Brain microvascular endothelial cell (primary cell): ENCODE measurements at places on chromosomes 11 and 22.

DNA sequence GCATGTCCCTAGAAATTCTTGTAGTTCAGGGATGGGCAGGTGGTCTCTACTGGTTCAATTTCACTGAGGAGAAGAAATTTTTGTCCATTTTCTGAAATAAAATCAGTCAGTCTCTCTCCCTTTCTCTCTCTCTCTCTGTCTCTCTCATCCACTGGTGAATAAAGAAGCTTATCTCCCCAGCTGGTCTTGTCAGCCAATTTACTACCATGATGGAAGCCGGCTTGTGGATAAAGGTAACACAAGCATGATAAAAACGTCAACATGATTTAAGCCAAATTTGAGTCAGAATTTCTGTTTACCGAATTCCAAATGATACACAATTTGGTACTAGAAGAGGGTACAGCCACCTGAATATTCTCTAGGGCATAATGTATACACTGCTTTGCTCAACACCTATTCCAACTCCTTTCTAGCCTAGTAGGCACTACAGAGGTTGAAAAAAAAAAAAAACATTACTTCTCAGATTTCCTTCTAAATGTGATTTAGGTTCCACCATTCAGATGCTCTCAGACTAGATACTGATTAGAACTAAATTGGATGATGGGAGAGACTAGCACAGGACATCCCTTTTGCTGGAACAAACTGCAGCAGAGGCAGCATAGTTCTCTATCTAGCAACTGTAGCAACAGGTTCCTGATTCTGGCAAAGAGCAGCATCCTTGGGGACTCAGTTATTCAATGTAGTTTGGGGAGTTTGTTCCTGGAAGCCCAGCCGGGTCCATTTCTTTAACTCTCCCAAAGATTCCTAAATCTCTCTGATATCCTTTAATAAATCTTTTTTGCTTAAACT, 18.8 kb downstream of the PAK1 start:
- DNase-seq = no peak

DNA sequence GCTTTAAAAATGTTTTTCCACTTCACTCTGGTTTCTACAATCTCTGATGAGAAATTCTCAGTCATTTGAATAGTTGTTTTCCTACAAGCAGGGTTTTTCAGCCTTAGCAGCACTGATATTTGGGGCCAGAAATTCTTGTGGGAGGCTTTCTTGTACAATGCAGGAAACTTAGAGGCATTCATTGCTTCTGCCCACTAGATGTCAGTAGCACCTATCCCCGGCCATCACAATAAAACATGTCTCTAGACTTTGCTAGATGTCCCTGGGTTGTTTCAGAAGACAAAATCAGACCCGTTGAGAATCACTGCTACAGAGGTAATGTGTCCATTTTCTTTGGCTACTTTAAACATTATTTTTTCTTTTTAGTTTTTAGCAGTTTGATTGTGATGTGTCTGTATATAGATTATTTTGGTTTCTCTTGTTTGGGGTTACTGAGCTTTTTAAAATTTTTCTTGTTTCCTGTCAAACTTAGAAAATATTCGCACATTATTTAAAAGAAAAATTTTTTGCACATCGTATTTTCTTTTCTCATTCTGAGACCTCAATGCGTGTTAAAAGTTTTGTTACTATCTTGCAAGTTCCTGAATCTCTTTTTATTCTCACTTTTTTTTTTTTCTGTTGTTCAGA, 60.8 kb upstream of the CCDC179 start:
- peak; percentile 70 for DNase-seq

DNA sequence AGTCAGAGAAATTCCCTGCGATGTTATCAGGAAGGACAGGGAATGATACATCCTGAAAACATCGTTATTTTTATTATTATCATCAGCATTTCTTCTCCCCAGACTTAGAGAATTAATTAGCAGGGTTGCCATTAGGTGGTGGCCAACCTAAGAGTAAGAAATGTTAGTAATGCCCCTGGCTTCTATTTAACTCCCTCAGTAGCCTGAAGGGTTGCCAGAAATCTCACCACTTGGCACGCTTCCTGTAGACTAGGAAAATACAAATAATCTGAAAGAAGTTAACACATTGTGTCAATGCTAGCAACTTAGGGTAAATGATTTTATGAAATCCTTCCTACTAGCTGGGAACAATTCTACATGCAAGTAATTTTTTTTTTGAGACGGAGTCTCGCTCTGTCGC, 45.5 kb downstream of the ENDOD1 start:
- no peak for DNase-seq

DNA sequence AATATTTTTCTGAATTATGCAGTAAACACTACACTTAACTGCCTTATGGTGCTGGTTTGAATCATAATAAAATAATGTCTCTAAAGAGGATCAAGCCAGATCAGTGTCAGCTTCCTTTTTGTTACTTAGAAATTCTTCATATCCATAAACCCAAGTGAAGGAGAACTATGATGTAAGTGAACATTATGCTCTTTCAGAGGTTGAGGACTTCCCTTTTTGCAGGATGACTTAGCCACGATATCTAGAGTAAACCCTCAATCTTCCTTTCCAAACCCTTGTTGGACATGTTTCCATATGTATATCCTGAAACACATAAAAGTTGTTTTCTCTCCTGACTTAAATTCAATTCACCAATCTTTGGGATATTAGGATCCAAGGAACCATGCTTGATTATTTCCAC, 19.1 kb downstream of the OR8D1 start:
- no peak for DNase-seq

- DNase-seq = no peak
Observed at GRCh38 chr11:122242731-122243130, 126.7 kb upstream of the BLID start.

DNA sequence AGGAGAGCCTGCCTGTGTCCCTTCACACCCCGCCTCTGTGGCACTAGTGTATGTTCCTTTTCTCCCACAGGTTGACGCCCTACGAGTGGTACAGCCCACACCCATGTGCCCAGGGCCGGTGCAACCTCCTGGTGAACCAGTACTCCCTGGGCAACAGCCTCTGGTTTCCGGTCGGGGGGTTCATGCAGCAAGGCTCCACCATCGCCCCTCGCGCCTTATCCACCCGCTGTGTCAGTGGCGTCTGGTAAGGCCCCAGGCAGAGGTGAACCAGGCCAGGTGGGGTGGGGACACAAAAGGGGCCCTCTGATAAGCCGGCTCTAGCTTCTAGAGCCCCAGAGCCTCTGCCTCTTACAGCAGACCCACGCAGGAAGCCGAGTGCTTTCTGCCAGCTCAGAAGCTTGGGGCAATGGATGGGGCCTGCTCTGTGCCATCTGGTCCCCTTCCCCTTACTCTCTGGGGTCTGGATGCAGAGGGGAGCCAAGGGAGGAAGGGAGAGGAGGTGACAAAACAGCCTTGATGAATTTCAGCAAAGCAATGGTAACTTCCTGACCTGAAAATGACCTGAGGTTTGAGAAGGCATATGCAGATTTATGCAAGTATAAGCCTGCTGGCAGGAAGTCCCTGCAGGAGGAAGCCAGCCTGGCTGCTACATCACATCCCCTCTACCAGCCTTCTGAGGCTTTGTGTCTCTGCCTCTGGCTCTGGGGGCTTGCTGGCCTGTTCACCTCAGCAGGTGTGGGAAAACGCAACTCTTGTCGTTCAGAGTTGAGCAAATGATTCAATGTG, 67.0 kb upstream of the TBCEL start:
- DNase-seq = no peak

GRCh38 chr11:13857828-13858227, 104.7 kb upstream of the SPON1 start:
- DNase-seq = no peak

DNA sequence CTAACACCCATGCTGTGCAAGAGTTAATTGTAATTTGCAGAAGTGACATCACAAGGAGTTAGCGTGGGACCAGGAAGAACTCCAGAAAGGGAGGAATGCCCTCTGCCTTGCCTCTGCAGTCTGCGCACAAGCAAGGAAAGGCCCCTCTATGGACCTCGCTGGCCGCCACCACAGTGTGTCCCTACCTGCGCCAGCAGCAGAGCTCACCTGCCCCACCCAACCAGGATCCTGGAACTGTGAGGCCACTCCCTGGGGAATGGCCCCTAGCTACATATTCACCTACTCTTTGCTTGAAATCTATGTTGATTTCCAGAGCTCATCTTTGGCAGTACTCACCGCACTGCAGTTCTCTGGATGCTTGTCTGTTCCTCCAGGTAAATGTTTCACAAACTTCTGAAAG, 72.0 kb upstream of the MTNR1B start:
- no peak for DNase-seq

DNA sequence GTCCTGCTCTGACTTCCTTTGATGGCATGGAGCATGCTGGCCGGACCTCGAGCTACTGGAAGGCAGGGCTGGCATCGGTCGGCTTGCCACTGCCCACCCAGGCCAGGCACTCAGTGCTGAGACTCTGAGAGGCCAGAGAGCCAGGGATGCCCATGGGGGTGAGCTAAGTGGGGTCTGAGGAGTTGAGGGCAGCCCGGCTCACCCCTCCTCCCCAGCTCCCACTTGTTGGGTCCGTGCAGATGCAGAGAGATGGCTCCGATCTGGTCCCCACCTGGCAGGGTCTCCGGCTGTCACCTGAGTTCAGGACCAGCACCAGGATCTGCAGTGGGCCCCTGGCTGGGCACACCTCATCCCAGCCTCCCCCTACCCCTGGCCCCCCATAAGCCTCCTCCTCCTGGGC, 13.3 kb downstream of the LSP1 start:
- DNase-seq = no peak

- DNase-seq = no peak
Observed at GRCh38 chr22:17842386-17842785, 68.1 kb upstream of the BID start.

DNA sequence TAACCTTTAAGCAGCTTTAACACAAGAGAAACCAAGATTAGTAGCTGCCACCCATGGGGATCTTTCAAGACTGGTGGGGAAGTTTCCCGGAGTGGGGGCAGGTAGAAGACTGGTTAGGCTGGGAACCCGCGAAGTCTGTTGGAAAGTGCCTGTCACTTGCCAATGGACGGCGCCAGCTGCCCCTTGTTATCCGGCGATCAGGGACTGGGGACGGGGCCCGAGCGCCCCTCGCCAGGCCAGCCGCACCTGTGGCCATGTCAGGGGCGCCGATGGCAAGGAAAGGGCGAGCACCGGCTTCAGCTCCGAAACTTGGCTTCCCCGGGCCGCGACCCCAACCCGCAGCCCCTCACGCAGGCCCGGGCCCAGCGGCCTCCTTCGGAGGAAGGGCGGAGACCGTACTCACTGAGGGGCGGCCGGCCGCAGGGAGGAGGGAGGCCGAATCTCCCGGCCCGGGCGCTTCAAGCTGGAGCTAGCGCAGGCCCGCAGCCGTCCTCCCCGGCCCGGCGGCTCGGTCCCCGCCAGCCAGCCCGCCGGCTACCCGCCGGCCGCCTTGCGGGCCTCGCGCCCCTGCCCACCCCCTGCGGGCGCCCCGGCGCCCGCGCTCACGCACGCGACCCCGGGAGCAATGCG, 539 bp downstream of the EIF4ENIF1 start:
- peak; percentile 9 for DNase-seq

- DNase-seq = peak; percentile 25
Observed at GRCh38 chr11:95715777-95716241, 73.8 kb downstream of the FAM76B start.

GRCh38 chr11:120102050-120102863, 35.7 kb downstream of the TRIM29 start:
- no peak for DNase-seq

GRCh38 chr11:126992065-126992803, 8.3 kb downstream of the KIRREL3 start:
- peak; percentile 93 for DNase-seq

DNA sequence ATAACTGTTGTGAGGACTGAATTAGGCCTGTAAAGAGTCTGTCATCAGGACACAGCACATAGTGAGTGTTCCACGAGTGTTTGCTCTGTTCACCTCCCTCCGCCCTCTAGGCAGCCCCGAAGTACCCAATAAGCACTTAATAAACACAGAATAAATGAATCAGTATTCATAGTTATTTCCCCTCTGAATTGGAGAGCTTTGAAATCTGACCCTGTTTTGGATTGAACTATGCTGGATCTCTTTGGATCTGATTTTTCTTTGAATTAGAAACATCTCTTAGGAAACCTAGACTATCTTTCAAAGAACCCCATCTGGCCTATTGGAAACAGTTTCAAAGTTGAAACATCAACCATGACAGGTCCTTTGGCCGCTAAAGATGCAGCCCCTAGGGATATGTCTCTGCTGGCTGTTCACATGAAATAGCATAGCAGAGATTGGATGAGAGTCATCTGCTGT, 615.5 kb downstream of the NTM start:
- DNase-seq = no peak

DNA sequence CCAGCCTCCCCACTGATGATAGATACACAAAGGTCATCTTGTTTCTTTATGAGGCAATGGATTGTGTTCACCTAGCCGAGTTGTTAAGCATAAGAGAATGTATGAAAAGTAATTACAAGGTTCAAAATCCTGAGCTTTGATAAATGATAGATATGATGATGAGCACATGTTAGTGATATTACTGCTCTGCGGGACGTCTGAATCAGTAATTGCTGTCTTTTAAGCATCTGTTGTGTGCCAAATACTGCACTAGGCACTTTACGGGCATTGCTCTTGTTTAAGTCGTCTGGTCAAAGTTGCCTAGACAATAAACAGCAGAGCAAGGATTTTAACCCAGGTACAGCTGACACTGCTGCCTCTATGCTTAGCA, 559 bp upstream of the RNF141 start:
- DNase-seq = no peak

- no peak for DNase-seq
Observed at GRCh38 chr11:69301081-69301454, 7.1 kb downstream of the MYEOV start.

GRCh38 chr22:31039393-31039792, 41.7 kb upstream of the SMTN start:
- no peak for DNase-seq

- no peak for DNase-seq
Observed at GRCh38 chr11:106848526-106848925, 169.8 kb downstream of the GUCY1A2 start.

DNA sequence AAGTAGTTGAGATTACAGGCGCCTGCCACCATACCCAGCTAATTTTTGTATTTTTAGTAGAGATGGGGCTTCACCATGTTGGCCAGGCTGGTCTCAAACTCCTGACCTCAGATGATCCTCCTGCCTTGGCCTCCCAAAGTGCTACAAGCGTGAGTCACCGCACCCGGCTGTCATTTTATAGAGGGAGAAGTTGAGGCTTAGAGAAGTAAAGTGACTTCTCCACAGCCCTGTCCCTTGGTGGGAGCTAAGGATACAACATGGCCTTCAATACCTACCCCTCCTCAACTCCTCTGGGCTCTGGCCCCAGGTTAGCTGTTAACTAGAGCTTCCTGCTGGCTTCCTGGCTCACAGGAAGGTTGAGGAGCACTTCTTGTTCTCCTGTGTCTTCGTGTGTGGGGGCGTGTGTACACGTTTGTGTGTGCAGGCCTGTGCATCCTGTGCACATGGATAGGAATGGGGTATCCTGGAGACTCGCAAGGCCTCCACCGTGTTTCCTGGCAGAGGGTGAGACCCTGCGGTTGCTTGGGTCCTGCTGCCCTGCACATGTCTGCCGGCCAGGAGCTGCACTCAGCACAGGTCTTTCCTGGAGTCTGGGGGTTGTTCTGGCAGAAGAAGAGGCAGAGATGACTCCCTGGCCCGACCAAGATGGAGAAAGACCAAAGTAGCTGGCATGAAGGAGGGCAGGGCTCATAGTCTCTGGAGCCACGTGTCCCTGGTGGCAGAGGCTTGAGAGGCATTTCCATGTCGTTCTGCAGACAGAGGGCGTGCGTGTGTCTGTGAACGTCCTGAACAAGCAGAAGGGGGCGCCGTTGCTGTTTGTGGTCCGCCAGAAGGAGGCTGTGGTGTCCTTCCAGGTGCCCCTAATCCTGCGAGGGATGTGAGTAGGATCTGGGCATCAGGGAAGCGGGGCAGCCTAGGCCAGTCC, 2.4 kb downstream of the SIDT2 start:
- peak; percentile 64 for DNase-seq

GRCh38 chr11:61911701-61912529, 5.5 kb downstream of the RAB3IL1 start:
- DNase-seq = no peak
